ENCODE measurements at places on chromosomes 16 and 17.

GRCh38 chr16:67773099-67773498, 33.3 kb downstream of the RANBP10 start:
- no peak for DNase-seq

DNA sequence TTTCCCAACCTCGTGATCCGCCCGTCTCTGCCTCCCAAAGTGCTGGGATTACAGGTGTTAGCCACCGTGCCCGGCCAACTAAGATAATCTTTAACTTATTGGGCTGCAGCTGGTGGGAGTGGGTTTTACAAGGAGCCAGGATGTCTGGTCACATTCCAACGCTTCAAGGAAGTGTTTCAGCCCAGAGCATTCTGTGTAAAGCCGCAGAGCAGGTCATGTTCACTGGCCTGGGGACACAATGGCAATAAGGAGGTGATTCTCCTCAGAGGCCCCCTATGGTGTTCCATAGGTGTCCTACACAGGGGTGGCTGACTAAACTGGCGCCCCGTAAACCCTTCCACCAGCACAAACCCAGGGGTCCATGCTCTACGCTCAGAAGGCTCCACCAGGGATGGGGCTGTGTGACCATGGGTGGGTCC, 1.2 kb downstream of the QPRT start:
- no peak for DNase-seq

- no peak for DNase-seq
Observed at GRCh38 chr17:17176341-17176740, 29.8 kb downstream of the PLD6 start.

- no peak for DNase-seq
Observed at GRCh38 chr16:57069635-57070370, 22.6 kb upstream of the CPNE2 start.

GRCh38 chr17:74391771-74392170, 24.5 kb downstream of the GPR142 start:
- DNase-seq: no peak

GRCh38 chr17:12485361-12485906, 180.3 kb upstream of the MYOCD start:
- no peak for DNase-seq

DNA sequence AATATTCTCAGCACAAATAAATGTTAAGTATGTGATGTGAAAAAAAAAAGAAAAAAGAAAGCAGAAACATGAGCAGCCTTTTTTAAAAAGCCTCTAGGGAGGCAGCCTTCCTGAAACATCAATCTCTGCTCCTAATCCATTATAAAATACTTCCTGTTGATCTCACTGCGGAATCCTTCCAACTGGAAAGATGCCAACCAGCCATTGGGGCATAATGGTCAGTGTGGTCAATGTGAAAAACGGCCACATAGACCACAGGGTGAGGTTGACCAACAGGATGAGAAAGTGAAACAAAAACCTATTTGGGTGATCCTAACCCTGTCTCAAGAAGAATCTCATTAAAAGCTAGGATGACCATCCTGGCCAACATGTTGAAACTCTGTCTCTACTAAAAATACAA, 26.1 kb upstream of the ABCA8 start:
- no peak for DNase-seq

GRCh38 chr17:68576137-68576536, 25.0 kb downstream of the FAM20A start:
- no peak for DNase-seq

- no peak for DNase-seq
Observed at GRCh38 chr16:1890708-1891050, 18.7 kb upstream of the MEIOB start.

GRCh38 chr17:60781880-60782412, 104.3 kb downstream of the BCAS3 start:
- no peak for DNase-seq

DNA sequence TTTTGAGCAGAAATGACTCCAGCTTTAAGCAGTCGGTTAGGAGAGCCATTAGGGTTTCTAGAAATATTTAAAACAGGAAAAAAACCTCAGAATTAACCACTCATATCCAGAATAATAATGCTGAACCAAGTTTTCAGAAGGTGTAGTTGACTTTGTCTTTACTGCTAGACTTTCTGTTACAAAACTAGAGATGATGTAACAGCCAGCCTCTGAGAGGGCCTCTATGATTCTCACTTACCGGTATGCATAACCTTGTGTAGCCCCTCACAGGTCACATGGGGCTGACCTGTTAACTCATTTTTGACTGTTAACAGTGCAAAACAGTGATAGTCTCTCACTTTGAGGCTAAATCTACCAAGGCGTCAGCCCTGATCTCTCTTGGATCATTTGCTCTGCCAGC, 74.3 kb downstream of the TEX14 start:
- DNase-seq: no peak

GRCh38 chr17:19759568-19760549, 11.8 kb upstream of the ALDH3A1 start:
- DNase-seq: no peak

DNA sequence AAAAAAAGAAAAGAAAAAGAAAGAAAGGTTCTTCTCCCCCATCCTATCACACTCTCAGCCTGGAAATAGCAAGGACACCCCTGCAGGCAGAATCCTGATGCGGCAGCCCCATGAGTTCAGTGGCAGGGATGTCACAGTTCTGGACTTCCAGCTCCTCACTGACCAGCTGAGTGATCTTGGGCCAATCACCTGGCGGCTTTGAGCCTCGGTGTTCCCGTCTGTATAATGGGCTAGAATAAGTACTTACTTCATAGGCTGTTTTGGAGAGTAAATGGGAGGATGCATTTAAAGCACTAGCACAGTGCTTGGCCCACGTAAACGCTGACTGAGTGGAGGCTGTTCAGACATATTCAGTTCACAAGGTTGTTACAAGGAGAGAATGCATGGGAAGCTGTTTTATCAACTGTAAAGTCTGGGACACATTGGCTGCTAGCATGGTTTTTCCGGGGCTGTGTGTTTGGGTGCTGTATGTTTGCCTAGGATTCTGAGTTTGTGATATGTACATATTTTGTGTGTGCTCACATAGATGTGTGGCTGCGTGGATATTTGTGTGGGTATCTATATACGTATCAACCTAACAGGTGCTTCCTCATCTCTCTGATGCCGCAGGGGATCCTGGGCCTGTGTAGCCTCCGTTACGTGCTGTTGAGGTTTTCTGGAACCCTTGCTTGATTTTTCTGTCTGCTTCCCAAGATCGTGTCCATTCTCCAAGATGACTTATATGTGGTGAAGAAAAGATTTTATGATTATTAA, 3.4 kb downstream of the BHLHA9 start:
- DNase-seq: no peak

Data from stimulated activated CD4-positive, alpha-beta T cell treated with anti-CD3 and anti-CD28 coated beads, Interleukin-1b, Interleukin-23, amount 100 ng/mL, for 1 hour (primary cell).